Stimulated activated CD4-positive, alpha-beta T cell treated with anti-CD3 and anti-CD28 coated beads, Interleukin-15, amount 100 ng/mL, for 1 hour (primary cell): ENCODE measurements at places on chromosomes 3 and 15.

- no peak for DNase-seq
These were observed 65.3 kb upstream of the GATM start for GRCh38 chr15:45443645-45444044.

DNA sequence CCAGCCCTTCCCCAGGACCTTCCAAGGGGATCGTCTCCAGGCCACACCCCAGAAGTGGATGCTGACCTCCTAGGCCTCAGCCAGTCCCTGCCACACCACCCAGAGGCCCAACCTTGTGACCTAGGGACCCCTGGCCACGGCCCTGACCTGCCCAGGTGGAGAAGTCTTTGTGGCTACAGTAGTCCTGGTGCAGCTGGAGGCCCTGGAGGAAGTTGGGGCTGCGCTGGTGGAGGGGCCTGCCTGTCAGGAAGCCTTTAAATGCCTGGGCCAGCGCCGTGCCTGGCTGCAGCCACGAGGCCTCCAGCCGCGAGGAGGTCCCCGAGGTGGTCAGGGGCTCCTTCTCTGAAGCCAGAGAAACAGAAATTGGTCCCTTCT lies 23.4 kb downstream of the PLA2G4D start:
- no peak for DNase-seq

- DNase-seq = no peak
These were observed 5.9 kb downstream of the SCN5A start for GRCh38 chr3:38643592-38643991.

DNA sequence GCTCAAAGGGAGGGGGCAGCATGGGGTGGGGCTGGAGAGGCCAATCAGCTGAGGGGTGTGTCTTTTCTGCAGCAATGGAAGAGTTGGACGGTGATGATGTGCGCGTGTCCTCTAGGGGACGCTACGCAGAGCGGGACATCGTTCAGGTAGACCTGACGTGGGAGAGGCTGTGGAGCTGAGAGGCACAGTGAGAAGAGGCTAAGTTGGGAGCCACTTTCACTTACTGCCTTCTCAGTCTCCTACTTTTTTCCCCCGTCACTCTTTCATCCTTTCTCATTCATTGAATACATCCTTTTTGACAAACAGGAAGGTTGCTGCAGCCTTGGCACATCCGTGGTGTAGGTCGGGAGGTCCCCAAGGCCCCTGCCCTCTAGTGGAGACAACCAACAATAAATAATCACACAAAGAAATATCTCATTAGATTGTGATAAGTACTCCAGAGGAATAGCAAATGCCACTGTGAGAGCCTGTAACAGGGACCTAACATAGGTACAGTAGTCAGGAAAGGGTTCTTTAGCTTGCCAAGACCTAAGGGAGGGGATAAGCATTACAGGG lies 4.4 kb upstream of the BRPF1 start:
- DNase-seq = peak; percentile 30

DNA sequence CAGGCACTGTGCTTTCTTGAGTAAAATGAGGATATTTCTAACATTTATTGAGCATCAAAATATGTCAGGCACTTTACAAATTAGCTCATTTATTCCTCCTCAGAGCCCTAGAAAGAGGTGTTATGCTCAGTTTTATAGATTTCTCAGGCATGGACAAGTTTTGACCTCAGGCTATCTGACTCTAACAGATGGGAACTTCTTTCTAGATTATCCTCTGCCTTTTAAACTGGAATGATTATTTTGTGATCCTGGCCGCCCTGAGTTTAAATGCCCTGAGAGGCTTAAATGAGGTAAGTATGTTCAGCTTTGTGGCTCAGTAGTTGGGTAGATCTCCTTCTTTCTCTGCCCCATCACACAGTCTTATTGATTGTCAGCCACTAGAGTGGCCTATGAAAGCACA lies 32.3 kb upstream of the ATP1B3 start:
- DNase-seq = no peak

DNA sequence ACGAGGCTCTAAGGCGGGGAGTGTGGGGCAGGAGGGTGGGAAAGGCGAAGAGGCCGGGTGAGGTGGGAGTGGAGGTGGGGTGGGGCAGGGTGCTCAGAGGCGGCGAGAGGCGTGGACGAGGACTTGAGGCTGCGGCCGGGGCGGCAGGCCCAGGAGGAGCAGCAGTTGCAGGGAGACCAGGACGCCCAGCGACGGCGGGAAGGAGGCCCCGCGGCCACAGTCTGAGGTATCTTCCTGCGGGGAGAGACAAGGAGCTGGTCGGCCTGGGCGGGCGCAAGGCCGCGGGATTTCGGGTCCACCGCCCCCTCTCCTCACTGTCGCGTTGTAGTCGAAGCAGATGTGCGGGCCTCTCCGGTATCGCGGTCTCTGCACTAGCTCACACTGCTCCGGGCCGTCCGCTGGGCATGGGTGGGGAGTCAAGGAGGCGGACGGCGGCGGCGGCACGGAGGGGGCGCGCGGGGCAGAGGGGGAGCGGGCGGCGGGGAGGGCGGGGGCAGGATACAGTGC lies 5.3 kb upstream of the TMEM115 start:
- no peak for DNase-seq

- no peak for DNase-seq
These were observed 11.2 kb downstream of the DLL4 start for GRCh38 chr15:40940296-40940801.

GRCh38 chr3:124397088-124397487 lies 333.2 kb upstream of the UMPS start:
- no peak for DNase-seq

- DNase-seq = no peak
These were observed 12.2 kb upstream of the TM2D3 start for GRCh38 chr15:101664303-101664913.

- no peak for DNase-seq
These were observed 131.6 kb upstream of the CMC1 start for GRCh38 chr3:28109829-28110228.

GRCh38 chr3:10992017-10992942 lies at the start of gene SLC6A1:
TSS of gene SLC6A1 (plus strand) at chr3:10992748. CDS start at chr3:11017212, 24,464 bp downstream.
- DNase-seq = no peak

- DNase-seq = no peak
These were observed 161.4 kb downstream of the WNT7A start for GRCh38 chr3:13718436-13718835.

DNA sequence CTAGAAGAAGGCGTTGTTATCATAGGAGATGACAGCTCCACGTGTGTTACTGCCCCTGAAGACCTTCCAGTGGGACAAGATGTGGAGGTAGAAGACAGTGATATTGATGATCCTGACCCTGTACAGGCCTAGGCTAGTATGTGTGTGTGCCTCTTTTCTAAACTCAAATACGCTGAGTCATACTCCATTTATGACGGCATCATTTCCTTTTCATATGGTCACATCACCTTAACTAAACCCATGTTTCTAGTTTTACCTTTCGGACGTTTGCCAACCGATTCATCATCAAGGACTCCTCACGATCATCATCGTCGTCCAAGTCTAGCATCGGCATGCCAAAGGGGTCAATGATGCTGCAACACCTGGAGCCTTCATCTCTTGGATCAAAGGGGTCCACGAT lies 149.0 kb downstream of the CBLB start:
- DNase-seq = no peak

- DNase-seq = no peak
These were observed 5.0 kb upstream of the CDV3 start for GRCh38 chr3:133568294-133569014.

GRCh38 chr3:127951276-127951675 lies 36.2 kb downstream of the KBTBD12 start:
- no peak for DNase-seq

DNA sequence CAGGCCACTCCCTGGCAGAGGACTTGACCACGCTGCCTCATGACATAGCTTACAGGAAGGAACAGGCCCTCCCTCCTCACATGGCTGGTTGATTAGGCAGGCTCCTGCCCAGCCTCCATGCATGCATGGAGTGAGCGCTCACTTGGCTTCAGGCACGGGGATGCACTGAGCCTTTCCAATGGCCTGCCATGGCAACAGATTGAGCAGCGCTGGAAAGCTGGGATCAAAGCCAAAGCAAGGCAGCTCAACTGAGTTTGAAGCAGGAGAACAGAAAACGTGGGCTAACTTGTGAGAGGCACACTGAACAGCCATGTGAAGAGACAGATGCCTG lies 5.9 kb upstream of the GRAMD2A start:
- no peak for DNase-seq

GRCh38 chr3:157838457-157838856 lies 267.8 kb downstream of the SHOX2 start:
- no peak for DNase-seq

- no peak for DNase-seq
These were observed 79.3 kb downstream of the ADAMTSL3 start for GRCh38 chr15:83733206-83733605.

DNA sequence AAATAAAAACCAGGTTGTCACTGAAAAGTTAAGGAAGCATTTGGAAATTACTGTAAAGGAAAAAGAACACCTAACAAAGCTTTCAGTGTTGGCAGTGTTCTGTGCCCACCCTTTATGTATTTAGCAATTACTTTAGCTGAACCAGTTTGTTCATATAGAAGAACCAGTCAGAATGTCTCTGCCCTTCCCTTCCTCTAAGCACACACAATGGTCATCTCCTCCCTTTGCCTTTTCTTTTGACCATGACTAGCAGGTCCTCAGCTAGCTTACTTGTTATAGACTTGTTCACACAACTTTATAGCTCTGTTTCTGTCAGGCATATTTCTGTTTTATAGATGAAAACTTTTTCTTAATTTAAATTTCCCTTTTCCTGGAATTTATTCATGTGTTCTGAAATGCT lies 59.6 kb downstream of the AKAP13 start:
- no peak for DNase-seq

DNA sequence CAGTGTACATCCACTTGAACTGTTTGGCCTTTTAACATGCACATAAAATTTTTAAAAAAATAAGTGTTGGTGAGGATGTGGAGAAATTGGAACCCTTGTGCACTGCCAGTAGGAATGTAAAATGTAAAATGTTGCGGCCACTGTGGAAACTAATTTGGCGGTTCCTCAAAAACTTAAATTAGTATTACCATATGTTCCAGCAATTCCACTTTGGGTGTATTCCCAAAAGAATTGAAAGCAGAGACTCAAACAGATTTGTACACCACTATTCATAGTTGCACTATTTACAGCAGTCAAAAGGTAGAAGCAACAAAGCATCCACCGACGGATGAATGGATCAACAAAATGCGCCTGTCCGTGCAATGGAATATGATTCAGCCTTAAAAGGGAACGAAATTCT lies 55.2 kb upstream of the SEC61A1 start:
- DNase-seq = no peak

GRCh38 chr3:119416873-119417272 lies 46.5 kb downstream of the TMEM39A start:
- DNase-seq = no peak

GRCh38 chr3:33023176-33024136 lies 72.0 kb downstream of the CCR4 start:
- no peak for DNase-seq

DNA sequence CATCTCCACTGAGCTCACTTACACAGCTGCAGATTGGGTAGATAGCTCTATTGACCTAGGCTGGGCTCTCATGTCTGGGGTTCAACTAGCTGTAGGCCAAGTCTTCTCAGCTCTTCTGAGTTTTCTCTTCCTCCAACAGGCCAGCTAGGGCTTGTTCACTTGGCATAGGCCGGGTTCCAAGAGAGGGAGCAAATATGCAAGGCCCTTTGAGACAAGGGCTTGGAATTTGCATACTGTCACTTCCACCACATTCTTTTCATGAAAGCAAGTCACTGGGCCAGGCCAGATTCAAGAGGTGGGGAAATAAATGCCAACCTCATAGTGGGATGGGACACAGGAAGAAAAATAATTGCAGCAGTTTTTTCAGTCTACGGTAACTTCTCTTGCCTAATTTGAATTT lies 25.2 kb downstream of the PIGB start:
- DNase-seq = no peak

DNA sequence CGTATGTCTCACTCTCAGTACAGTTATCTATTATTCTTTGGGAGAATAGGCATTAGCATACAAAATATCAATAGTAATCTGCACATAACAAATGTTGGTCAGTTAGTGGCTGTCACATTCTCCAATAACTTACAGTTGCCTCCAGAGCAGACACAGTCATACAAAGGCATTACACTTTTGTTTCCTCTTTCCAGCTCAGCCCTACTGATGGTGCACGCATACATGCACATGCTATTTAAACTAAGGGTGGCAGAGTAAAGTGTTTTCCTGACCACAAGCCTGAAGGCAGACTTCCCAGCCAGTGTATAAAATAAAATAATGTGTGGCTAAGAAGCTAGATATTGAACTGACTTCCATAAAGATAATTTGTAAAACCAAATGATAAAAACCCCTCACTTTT lies 47.6 kb downstream of the PHLDB2 start:
- DNase-seq = no peak

- no peak for DNase-seq
These were observed 563.8 kb downstream of the TBL1XR1 start for GRCh38 chr3:176633511-176633910.

- no peak for DNase-seq
These were observed 129.4 kb downstream of the LPP start for GRCh38 chr3:188283347-188283746.

DNA sequence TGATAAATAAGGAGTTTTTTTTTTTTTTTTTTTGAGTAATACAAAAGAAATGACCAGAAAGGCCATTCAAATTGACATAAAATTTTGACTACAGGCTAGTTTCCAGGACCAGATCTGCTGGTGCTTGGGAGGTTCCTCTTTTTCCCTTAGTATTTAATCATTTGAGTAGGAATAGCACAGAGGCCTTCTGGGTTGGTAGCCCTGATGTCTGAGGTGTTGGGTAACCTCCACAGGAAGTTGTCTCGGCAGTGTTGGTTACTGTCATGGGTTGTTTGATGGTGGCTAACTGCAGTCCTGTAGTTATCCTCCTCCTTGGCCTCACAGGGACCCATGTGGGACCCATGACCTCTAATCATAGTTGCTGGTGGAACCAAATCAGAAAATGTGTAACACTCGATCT lies 91.1 kb downstream of the USP13 start:
- DNase-seq = no peak

GRCh38 chr3:66554178-66554577 lies 53.4 kb upstream of the LRIG1 start:
- DNase-seq = no peak

DNA sequence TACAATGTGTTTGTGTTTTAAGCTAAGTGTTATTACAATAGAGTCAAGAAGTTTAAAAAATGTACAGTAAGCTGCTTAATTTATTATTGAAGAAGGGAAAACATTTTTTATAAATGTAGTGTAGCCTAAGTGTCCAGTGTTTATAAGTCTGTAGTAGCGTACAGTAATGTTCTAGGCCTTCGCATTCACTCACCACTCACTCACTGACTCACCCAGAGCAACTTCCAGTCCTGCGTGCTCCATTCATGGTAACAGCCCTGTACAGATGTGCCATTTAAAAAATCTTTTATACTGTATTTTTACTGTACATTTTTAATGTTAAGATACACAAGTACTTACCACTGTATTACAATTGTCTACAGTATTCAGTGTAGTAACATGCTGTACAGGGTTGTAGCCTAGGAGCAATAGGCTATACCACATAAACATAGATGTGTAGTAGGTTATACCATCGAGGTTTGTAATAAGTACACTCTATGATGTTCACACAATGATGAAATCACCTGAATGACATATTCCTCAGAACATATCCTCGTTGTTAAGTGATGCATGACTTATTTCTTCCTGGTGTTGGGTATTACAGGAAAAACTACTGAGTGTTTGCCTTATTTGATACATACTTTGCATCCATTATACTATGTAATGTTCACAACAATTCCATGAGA lies 156.6 kb upstream of the NUDT16 start:
- no peak for DNase-seq
